ENCODE measurements at places on chromosomes 11 and 22.

DNA sequence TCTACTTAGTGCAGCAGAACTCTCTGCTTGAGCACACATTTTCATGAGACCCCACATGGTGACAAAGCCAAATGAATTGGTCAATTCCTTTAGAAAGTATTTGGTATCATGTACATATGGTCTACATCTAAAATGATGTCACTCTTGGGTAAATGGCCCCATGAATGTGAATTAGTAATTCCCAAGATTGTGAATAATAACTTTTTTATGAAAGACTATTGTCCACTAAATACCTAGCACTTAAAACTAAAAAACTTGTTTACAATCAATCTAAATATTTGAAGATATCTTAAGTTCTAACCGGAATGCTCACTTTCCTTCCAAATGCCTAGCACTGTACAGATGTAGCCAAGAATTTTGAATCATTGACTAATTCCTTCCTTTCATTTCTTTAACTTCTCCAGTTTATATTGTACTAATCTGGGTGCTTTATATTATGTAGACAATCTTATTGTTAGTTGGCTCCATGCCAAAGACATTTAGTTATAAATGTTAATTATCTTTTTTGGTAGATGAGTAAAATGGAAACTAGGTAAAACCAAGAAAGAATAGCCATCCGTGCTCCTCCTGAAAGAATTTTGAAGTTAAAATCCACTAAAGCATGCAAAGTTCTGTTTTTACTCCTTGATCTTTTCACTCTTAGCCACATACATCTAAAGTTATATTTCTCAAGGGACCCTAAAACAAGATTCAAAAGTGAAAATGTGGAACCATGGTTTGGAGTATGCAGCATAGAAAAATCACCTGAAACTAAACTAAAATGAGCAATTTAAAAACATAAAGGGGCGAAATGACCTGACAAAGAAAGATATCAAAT lies 145.0 kb upstream of the ARHGAP20 start:
- DNase-seq: no peak

DNA sequence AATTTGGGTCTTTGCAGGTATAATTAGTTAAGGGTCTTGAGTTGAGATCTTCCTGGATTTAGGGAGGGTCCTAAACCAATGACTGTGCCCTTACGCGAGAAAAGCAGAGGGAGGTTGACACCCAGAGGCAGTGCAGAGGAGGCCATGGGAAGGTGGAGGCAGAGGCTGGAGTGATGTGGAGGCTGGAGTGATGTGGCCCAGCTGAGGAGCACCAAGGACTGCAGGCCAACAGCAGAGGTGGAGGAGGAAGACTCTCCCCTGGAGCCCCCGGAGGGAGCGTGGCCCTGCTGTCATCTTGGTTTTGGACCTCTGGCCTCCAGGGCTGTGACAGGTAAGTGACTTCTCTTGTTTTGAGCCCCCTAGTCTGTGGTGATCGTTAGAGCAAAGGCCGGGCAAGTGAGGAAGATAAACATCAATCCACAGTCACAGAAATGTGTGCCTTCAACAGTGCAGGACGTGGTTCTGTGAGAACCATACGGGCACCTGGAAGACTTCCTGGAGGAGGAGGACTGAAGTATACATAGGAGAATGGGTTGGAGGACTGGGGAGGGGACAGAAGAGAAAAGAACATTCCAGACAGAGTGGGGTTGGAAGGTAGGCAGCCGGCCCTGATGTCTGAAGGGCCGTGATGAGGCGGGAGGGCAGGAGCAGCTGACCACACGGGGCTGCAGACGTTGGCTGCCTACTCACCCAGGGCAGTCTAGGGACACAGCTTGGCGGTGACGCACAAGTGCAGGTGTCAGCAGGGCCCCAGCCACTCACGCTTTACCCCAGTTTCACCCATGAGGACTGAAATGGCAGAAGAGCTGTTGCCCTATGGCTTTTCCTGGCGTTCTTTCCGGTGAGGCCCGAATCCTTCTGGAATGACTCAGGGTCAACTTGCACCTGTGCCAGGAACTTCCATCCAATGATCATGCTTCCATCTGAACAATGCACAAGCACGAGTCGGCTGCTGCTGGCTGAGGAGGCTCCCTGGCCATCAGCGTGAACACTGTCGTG lies 270.2 kb downstream of the CTTN start:
- no peak for DNase-seq

- DNase-seq: no peak
Measured at GRCh38 chr11:95571718-95572260, 217.8 kb downstream of the FAM76B start.

GRCh38 chr11:123159183-123159857 lies 35.7 kb downstream of the CLMP start:
- DNase-seq: no peak

DNA sequence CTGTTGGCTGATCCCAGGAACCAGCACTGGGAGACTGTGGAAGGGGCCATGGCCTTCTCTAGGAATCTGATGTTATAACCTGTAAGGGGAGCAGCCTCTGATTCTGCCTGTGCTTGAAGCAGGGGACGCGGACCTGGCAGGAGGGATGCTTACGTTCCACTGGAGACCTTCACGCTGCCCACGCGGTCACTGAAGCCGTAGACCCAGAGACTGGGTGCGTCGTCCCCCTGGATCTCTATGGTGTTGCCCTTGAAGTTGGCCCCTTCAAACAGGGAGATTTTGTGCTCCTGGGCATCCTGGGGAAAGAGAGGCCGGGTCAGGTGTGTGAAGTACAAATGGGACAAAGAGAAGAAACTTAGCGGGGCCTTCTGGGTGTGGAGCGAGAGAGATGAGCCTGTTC lies 11.8 kb upstream of the TPST2 start:
- DNase-seq: no peak

Data from suprapubic skin (tissue), 4 donors.